ENCODE measurements at places on chromosomes 2 and 18.

- no peak overlapping the region for H3K27ac ChIP-seq
- H3K4me1 ChIP-seq: peaks cover 28% of the 10 kb centered on the region
- H3K4me3 ChIP-seq: no peak overlapping the region
- no peaks in the 10 kb centered on the region for H3K27me3 ChIP-seq
Observed at GRCh38 chr2:48328159-48328809, 201.7 kb upstream of the STON1 start.

- no peaks in the 10 kb centered on the region for H3K27me3 ChIP-seq
- peak; percentile 28 for DNase-seq
- no peak overlapping the region for H3K4me3 ChIP-seq
Observed at GRCh38 chr2:19796035-19796695, 105.6 kb downstream of the TTC32 start.

DNA sequence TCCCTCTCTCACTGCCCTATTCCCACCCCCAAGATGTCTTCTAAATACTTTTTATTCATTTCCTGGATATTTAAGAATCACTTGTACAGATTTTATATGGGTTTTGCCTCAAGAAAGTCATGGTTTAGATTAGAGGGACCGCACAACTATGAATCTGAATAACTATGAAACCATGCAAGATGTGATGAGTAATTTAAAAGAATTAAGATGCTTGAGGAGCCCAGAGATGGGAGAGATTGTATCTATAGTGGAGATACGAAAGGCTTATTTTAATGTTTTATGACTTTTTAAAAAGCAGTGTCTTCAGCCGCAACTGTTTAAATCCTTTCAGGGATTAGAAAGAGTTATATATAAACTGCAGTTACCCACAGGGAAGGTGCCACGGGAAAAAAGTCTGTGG lies 324.1 kb downstream of the LPIN1 start:
- H3K4me3 ChIP-seq: no peak overlapping the region
- H3K36me3 ChIP-seq: no peaks in the 10 kb centered on the region
- peaks cover 11% of the 10 kb centered on the region for H3K4me1 ChIP-seq
- H3K27ac ChIP-seq: no peak overlapping the region
- no peak for DNase-seq

DNA sequence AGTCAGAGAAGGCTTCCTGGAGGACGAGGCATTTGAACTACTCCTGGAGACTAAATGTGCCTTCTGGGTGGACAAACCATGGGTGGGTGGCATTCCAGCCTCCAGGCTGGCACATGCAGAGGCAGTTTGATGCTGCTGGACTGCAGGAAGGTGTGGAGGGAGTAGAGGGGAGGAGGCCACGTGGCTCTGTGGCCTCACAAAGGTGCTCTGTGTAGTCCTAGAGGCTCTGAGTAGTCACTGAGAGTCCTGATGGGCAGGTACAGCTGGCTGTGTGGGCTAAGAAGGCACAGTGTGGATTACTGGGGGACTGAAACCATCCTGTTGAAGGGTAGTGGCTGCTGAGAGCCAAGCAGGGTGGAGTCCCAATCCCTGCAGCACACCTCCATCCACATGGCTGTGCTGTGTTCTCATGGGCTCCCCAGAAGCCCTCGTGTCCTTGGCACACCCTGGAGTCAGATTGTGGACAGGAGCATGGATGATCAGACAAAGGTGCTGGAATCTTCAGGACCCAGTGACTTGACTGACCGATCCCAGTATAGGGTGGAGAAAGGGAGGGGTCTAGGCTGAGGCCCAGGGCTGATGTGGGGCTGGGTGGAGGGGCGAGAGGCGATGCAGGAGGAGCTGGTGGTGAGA lies 87.4 kb upstream of the HS6ST1 start:
- DNase-seq: no peak
- no peak overlapping the region for H3K4me3 ChIP-seq
- H3K4me1 ChIP-seq: peaks cover 30% of the 10 kb centered on the region
- H3K27me3 ChIP-seq: no peaks in the 10 kb centered on the region

- no peak overlapping the region for H3K27ac ChIP-seq
- DNase-seq: no peak
- H3K4me3 ChIP-seq: no peak overlapping the region
- peaks cover 14% of the 10 kb centered on the region for H3K4me1 ChIP-seq
- no peaks in the 10 kb centered on the region for H3K27me3 ChIP-seq
Observed at GRCh38 chr2:45192481-45192880, 183.2 kb upstream of the SIX2 start.

DNA sequence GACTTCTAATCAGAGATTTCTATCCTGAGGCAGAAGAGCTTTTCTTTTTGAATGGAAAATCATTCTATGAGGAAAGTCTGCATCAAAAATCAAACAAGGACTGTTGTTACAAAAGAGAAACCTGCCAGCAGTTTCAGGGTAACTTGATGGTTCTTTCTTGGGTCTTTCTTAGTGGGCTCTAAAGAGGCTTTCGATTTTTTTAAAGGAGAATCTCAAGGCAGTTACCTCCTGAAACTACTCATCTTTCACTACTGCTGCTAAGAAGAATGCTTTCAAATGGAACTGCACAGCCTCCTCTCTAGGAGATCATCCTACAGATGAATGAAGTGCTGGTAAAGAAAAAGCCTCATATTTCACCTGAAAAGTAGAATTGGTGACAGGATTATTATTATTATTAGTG lies 272.3 kb downstream of the ERBB4 start:
- no peak for DNase-seq
- H3K36me3 ChIP-seq: no peaks in the 10 kb centered on the region
- no peak overlapping the region for H3K4me3 ChIP-seq
- H3K4me1 ChIP-seq: no peaks in the 10 kb centered on the region

- H3K36me3 ChIP-seq: 0 out of 2 replicates have a peak, but pooled peaks cover 6% of the 10 kb centered on the region
- peak overlapping the region; percentile 26 for H3K27ac ChIP-seq
- no peak for DNase-seq
- H3K27me3 ChIP-seq: no peaks in the 10 kb centered on the region
Observed at GRCh38 chr2:238866656-238867277, 18.9 kb downstream of the TWIST2 start.

DNA sequence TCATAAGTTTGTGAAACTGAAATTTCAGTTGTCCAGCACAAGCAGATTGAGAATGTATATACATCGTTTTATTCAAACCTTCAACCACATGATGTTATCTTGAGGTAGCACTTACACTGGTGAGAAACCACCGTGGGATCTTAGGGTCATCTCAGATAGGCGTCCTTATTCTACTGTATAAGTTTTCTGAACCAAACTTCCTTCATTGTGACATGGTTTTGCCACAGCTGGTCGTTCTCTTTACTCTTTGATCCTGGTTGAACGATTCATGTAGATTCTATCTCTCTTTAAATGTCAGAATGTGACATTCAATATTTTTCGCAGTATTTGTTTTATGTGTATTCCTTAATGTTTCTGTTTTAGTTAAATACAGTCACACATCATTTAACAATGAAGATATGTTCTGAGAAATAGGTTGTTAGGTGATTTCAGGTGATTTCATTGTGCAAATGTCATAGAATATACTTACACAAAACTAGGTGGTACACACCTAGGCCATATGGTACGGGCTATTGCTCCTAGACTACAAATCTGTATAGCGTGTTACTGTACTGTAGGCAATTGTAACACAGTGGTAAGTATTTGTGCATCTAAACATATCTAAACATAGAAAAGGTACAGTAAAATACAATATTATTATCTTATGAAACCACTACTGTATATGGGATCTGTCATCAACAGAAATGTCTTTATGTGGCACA lies 17.9 kb upstream of the ARHGAP25 start:
- no peaks in the 10 kb centered on the region for H3K36me3 ChIP-seq
- no peak for DNase-seq
- no peak overlapping the region for H3K27ac ChIP-seq

- no peaks in the 10 kb centered on the region for H3K4me1 ChIP-seq
- H3K4me3 ChIP-seq: no peak overlapping the region
- DNase-seq: no peak
- no peaks in the 10 kb centered on the region for H3K36me3 ChIP-seq
- no peak overlapping the region for H3K27ac ChIP-seq
Observed at GRCh38 chr2:7740114-7740513, 822.9 kb downstream of the RNF144A start.

- no peaks in the 10 kb centered on the region for H3K36me3 ChIP-seq
- no peaks in the 10 kb centered on the region for H3K27me3 ChIP-seq
- no peak overlapping the region for H3K27ac ChIP-seq
- no peak for DNase-seq
Observed at GRCh38 chr2:85239102-85239501, 88.7 kb downstream of the TGOLN2 start.

Data from SJSA1 (cell line).